GM12878 (cell line): ENCODE measurements at places on chromosomes 6 and 20.

DNA sequence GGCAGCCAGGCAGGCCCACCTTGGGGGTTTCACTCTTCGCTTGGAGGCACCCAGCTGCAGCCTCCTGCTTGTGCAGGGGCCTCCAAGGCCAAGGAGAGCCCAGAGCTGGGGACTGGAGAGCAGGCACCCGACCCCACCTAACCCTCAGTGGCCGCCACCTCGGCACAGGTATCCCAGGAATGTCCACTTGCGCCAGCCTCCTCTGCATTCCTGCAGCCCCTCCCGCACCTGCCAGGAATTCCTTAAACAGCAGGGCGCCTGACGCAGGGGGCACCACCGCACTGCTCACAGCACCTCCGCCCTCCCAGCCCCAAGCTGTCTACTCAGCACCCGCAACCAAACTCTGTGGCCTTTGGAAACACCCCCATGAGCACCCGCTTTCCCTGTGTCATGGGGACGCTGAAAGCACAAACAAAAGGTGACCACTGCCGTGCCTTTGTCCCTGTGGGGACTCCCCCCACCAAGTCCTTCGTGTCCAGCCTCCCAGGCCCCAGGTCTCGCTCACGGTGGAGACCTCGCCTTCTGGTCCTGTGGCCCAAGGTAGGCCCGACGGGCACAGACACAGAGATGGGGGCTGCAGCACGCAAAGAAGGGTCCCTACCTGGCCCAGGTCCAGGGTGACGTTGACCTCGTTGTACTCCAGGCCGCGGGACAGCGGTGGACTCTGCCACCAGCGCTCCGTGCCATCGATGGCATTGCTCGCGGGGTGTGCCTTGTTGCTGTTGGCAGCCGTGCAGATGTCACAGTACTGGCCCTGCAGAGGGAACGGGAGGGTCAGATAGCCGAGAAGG, 5.1 kb downstream of the LAMA5 start:
- no peak for DNase-seq

GRCh38 chr20:51434580-51435247, 107.8 kb downstream of the NFATC2 start:
- no peak for DNase-seq

DNA sequence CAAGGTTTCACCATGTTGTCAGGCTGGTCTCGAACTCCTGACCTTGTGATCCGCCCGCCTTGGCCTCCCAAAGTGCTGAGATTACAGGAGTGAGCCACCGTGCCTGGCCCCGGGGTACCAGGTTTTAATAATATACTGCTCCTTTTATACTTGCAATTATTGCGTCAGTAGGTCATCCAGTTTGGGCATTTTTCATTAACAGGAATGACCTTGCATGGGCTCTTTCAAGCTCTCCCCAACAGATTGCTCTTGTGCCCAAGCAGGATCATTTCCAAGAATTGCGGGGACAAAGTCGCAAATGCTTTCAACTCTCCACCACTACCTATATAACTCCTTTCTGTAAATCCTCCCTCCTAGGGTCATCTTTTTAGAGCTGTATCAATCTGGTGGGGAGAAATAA, 23.8 kb downstream of the STK38 start:
- no peak for DNase-seq

DNA sequence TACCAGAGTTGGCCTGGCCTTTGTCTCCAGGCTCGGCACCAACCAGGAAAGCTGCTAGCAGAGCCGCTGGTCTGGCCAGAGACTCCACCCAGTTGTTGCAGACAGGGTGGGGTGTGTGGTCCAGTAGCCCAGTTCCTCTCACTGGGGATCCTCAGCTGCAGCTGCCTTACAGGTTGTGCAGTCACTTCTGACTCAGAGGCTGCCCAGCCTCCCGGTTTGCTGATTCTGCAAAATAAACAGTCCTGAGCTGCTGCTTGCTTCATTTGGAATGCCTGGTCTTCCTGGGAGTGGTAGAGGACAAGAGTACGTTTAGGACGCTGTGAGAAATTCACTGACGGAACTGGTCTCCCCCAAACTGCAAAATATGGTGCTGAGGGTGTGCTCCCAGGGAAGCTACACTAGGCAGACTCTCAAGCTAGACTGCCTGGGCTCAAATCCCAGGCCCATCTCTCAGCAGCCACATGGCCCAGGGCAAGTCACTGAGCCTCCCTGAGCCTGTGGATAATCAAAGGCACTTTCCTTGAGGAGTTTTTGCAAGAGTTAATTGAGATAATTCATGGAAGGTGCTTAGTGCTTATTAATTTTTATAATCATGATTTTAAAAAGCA, 246.1 kb downstream of the TFAP2C start:
- no peak for DNase-seq

GRCh38 chr6:134814076-134814695, 135.7 kb downstream of the ALDH8A1 start:
- no peak for DNase-seq

- no peak for DNase-seq
Observed at GRCh38 chr20:23131766-23132165, 45.6 kb upstream of the CD93 start.

- no peak for DNase-seq
Observed at GRCh38 chr20:37789408-37789807, 95.6 kb downstream of the CTNNBL1 start.
